ENCODE measurements at places on chromosomes 13 and 19.
A peak's percentile ranks its signal among the peaks of the same experiment; 100 is the strongest.

DNA sequence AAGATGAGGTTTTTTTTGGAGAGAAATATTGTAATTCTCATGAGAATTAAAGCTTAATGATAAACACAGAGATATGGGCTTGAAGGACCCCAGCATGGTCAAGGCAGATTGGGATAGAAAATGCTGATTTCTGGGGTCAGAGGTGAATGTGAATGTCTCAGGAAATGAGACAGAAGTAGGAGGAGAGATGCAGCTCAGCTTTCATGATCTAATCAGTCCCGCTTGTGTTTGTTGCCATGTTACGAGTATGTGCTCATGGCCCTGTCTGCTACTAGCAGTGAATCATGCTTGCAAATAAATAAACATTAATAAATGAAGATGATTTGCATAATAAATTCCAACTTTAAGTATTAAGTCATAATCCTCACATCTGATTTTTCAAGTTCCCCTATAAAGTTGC, 23.0 kb upstream of the NDFIP2 start:
- DNase-seq = no peak

GRCh38 chr19:15576526-15577156, 38.4 kb upstream of the CYP4F8 start:
- no peak for DNase-seq

GRCh38 chr13:105144936-105145335, 1390.5 kb downstream of the EFNB2 start:
- DNase-seq = no peak

- DNase-seq = no peak
Measured at GRCh38 chr13:50241479-50241878, 226.2 kb downstream of the KCNRG start.

DNA sequence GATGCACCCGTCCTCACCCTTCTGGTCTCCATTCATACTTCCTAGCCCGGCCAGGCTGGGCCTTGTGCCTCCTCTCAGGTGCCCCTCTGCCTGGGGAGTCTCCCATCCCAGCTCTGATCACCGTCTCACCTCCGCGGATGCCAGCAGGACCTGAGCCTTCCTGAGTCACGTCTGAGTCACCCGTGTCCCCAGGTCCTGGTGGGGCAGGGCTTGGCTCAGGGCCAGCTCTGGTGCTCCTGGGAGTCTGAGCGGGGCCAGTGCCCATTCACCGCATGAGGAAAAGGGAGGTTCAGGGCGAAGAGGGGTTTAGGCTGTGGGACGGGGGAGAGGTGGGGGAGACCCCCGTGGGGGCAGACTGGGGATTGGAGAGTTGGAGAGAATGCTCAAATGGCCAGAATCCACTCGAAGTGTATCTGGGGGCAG, 593 bp downstream of the ATP8B3 start:
- peak; percentile 17 for DNase-seq

GRCh38 chr19:32611161-32611560, 30.2 kb downstream of the PDCD5 start:
- DNase-seq = no peak

- no peak for DNase-seq
Measured at GRCh38 chr13:36074659-36075058, 56.5 kb downstream of the DCLK1 start.

DNA sequence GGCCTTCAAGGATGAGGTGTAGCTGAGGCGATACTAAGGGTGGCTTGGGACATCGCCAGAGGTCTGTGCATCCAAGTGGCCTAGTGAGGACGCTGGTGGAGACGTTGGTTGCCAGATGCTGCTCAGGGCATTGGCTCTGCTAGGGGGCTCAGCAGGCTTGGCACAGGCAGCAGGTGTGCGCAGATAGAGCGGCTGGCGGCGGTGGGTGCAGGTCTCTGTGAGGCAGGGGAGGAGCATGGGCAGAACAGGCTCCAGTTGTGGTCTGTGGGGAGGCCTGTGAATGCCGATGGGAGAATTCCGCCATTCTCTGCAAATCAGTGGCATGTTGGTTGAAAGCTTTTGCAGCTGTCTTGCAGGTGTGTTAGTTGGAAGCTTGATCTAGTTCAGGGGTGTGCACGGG, 21.2 kb downstream of the PRAM1 start:
- no peak for DNase-seq

DNA sequence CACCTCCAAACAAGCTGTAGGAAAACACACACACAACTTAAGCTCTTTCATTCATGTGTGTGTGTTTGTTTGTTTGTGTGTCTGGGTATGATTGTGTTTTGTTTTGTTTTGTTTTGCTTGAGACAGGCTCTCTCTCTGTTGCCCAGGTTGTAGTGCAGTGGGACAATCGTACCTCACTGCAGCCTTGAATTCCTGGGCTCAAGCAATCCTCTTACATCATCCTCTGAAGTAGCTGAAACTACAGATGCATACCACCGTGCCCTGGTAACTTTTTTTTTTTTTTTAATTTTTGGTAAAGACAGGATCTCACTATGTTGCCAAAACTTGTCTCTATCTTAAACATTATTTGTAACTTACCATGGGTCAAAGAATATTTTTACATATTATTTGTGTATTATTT, 431.7 kb downstream of the SLITRK1 start:
- DNase-seq = no peak

GRCh38 chr19:29673451-29674371, 8.4 kb downstream of the PLEKHF1 start:
- no peak for DNase-seq

- DNase-seq = no peak
Measured at GRCh38 chr19:41225238-41226052, 6.4 kb downstream of the AXL start.

DNA sequence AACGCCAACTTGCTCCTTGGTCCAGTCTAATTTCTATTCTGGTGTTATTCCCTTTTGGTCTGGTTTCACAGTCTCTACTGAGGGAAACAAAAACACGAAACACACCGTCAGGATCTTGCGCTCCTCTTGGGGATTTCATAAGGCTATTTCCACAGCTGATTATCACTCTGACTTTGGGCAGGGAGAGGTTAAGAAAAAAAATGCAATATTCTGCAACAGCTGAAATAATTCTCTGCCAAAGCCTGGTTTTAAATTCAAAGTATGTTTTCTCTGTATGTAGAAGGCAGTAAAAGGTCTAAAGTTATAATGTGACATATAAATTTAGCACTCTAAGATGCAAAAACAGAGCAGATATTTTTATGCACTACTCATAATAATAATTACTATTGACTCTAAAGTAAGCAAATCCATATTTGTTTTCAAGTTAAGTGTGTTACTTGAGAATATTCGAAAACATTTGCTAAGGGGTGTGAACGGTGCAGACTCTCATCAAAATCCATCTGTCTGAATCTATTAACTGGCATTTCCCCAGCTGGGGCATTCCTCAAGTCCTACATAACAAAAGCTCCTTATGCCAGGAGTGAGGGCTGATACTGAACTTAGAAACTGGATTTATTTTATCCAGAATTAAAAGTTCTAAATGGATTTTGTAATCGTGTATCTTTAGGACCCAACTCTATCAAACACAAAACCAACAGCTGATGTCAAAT, 38.4 kb upstream of the STARD13 start:
- DNase-seq = no peak

DNA sequence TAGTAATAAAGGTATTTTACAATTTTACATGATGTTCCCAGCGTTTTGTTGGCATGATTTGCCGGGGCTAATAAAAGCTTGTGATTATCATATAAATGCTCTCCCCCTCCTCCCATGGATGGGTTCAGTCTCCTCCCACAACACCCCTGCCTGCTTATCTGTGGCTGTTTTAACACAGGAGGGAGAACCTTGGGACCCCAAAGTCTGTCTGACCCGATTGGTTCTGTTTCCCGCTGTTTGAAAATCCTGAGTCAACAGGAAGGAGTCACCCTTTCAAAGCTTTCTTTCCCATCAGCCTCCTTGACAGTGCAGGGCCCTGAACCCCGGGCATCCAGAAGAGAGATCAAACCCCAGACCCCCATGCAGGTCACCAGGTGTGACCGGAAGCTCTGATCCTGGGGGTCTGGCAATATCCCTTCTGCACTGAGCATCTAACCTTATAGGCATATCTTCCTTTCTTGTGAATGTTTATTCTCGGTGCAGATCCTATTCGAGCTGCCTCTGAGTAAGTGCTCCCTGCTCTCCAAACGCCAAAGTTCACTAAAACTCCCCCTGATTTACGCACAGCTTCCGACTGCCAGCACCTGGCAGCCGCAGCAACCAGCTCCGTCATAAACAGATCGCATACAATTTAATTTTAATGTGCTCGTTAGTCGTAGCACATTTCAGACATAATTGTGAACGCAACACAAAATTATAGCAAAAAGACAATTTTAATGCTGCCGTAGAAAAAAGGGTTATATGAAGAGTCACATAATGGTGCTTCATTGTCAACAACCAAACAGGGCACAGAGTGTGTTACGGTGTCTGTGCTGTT, 74.8 kb downstream of the TSHZ3 start:
- no peak for DNase-seq

- DNase-seq = no peak
Measured at GRCh38 chr13:26759249-26759906, 1.2 kb downstream of the GPR12 start.

DNA sequence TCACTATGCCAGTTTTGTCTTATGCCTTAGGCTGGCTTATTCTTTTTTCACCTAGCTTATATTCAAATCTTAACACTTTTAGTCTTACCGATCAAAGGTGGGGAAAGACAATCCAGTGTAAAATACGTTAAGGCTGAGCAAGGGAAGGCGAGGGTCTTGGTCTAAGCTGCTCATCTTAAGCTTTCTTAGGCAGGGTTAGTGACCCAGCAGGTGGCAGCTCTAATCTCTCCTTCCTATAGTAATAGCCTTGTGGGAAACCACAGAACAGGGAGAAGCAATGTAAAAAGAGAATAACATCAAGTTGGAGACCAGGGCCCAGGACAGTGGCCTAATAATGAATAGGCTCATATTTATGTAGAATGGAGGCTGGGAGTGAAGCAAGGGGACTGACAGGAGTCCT, 45.9 kb downstream of the COG3 start:
- DNase-seq = no peak

DNA sequence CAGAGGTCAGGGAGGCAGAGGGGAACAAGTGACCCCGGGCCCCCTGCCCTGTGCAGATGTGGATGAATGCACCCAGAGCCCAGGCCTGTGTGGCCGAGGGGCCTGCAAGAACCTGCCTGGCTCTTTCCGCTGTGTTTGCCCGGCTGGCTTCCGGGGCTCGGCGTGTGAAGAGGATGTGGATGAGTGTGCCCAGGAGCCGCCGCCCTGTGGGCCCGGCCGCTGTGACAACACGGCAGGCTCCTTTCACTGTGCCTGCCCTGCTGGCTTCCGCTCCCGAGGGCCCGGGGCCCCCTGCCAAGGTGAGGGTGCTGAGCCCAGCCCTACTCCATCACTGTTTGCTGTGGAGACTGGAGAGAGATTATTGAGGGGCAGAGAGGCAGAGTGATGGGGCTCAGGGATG, 9.9 kb downstream of the LTBP4 start:
- no peak for DNase-seq

DNA sequence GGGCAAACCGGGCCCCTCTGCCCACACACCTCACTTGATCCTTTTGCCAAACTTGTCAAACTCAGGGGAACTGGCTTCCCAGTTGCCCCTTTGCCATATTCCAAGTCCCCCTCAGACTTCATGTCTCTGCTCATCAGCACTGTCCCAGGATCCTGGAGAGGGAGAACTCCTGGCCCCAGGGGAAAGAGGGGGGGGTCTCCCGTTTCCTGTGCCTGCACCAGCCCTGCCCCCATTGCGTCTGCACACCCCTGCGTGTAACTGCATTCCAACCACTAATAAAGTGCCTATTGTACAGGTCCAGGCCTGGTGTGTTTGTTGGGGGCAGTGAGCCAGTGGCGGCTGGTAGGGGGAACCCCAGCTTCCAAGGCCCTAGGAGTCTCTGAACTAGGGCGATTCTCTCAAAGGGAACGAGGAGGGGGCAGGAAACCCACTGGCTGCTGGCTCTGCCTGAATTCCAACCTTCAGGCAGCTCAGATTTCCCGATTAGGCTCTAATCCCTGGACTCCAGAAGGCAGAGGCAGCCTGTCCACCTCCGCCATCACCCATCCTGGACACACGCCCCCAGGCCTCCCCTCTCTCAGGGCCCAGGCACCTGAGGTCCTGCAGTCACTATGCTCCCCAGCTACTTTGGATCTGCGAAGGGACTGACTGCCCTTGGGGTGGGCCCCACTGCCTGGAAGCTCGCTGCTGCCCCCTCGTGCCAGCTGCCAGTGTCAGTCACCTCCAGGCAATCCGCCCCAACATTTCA, 9.7 kb upstream of the ILF3 start:
- DNase-seq = peak; percentile 72

GRCh38 chr13:42140494-42140893, 92.0 kb downstream of the DGKH start:
- DNase-seq = no peak

GRCh38 chr13:51625555-51626345, 41.5 kb downstream of the WDFY2 start:
- DNase-seq = no peak

DNA sequence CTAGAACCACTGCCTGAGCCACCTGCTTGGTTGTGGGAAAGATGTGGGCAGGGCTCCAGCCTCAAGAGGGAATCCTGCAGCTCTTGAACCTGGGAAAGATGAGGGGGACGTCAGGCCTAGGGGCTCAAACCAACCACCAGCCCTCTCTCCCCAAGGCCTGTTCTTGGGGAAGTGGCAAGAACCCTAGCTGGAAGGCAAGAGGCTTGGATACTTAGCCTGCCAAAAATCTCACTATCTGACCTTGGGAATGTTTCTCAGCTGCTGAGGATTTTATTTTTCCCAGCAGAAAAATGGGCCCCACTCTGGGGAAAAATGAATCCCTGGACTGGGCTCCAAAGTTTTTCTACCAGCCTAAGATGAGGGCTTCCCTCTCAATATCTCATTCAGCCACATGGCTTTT, 4.6 kb downstream of the USHBP1 start:
- DNase-seq = no peak

- DNase-seq = no peak
Measured at GRCh38 chr13:26022538-26023292, 29.1 kb downstream of the SHISA2 start.

- no peak for DNase-seq
Measured at GRCh38 chr19:51018745-51019543, 565 bp downstream of the KLK10 start.

GRCh38 chr19:29535984-29536508, 10.3 kb downstream of the VSTM2B start:
- DNase-seq = no peak

GRCh38 chr13:60258349-60258748, 94.6 kb upstream of the DIAPH3 start:
- no peak for DNase-seq

DNA sequence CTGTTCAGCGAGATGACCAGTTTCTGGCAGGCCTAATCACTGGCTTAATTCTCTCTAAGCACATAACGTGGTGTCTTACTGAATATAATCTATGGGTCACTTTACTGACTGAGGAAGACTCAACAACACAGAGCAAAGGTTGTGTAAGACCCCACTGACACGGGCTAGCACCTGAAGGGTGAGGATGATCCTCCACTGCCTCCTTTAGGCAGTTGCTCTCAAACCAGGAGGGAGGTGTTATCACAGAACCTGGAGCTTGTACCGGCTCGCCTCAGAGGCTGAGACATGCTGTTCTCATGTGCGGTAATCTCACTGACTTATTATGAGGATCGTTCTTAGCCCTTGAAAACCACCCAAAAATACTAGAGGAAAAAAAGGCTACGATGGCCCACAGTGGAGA, 28.3 kb downstream of the RCBTB2 start:
- DNase-seq = no peak

GRCh38 chr19:55656988-55657747, 2.3 kb downstream of the U2AF2 start:
- no peak for DNase-seq

Measured in stimulated activated CD8-positive, alpha-beta memory T cell treated with anti-CD3 and anti-CD28 coated beads, Interleukin-4, amount 100 ng/mL, for 1 hour (primary cell).